ENCODE measurements at places on chromosomes 5 and 9.

GRCh38 chr5:121982893-121983285 is 21.1 kb downstream of the SRFBP1 start:
- no peak for DNase-seq

GRCh38 chr5:120761986-120762385 is 297.9 kb downstream of the PRR16 start:
- no peak for DNase-seq

DNA sequence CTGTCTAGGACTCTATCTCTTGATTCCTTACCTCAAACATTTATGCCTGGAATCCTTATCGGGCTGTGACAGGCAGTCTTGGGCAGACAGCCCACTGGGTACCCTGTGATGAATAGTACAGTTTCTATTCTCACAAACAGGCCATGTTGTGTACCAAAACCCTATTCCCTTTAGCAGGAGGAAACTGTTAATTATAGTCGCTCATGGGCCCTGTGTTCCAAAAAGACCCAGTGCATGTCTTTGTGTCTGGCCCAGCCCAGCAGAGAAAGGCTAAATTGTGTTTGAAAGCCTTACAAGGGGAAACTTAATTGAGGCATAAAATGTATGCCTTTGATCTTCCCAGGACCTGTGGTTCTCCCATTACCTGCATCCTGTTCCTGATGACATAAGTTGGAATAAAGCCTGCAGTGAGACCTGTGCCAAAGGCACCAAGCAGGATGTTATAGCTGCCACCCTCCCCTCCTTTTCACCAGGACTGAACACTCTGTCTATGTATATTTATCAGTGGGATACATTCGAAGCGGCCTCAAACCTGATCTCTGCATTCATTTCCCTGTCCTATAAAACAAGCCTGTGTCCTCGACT is 43.3 kb downstream of the TLR4 start:
- no peak for DNase-seq

GRCh38 chr5:77356740-77357139 is 135.4 kb downstream of the WDR41 start:
- peak; percentile 60 for DNase-seq

DNA sequence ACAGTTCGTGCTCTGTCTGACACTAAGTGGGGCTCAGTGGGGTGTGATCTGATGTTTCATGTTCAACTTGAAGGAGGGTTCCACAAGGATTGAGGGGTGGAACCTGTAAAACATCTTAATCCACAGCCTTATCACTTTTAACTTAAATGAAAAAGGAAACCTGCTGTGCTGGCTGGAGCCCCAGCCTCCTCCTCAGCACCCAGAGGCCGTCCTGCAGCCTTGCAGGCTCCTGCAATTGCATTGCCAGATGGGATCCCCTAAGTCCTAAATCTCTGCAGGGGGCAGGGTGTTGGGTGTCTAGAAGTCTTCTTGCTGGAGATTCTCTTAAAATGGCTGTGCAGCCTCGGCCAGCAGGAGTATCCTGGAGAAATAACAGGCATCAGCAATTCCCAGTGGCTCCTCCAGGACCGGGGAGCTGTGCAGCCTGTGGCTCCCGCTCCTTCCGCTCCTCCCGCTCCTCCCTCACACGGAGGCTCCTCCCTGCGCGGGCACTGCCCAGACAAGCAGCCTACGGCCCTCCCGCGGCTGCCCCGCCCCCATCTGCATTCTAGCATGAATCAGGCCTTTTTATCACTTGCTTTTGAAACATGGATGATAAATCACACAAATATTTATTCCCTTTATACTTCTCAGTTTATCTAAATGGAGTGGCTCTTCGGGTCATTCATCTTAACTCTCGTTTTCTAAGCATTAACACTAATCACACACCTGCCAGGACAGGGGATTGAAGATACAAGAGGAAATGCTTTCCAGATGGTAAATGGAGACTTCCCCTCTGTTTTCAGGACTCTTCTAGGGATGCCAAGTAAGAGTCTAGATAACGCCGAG is 131.0 kb downstream of the ADAMTS16 start:
- DNase-seq: peak; percentile 84

DNA sequence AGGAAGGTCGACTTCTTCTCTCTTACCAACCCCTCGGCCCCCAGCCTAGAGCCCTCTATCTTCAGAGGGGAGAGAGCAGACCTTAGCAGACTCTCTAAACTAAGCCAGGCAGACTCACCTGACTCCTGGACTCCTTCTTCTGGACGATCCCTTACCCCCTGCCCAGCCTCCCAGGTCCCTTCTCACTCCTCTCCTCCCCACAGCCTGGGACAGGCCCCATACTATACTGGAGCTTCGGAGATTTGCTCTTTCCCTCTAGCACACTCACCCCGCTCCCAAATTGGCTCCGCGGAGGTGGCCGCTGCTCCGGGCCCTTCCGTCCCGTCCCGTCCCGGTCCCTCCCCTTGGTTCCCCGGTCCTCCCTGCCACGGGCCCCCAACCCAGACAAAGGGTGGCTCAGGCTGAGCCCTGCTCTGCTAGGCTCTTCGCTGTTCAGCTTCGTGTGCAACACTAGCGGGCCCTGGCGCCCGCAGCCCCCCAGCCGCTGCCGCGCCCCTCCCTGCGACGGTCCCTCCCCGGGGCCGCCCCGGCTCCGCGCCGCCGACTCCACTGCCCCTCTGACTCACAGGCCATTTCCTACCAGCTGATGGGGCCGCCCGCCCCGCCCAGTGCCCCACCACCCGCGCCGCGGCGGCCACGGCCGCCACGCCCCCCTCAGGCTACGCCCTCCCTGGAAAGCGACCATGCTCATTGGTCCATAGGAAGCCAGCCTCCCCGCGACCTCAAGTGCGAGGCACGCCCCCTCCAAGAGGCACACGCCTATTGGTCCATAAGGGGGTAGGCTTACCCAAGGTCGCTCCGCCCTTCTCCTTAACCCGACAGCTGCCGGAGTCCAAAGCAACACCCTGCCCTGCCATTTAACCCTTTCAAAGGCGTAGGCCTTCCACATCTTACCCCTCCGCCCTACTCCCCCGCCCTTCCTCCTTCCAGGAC is 4.4 kb downstream of the ATOSB start:
- DNase-seq: peak; percentile 99

DNA sequence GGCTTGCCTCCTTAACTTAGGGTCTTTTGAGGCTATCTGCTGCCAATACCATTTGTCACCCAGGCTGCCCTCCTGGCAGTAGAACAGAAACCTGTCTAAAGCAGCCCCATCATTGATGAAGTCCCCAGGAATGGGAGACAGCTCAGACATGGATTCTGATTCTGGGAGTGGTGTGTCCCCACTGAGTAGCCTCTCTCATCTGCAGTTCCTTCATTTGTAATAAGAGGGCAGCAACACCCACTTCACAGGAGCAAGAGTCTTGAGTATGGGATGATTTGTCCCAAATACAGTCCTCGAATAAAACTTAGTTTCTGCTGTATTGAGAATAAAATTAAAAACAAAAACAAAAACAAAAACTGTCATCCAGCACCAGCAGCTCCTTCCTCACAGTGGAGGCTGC is 167.6 kb downstream of the ASTN2 start:
- DNase-seq: peak; percentile 3

Data from fibroblast of upper back skin (primary cell).